Pons (tissue), 1 donor: ENCODE measurements at places on chromosomes 5 and 9.

GRCh38 chr9:2601785-2602378 is 19.7 kb upstream of the VLDLR start:
- DNase-seq, result no peak

- DNase-seq, result no peak
Observed at GRCh38 chr5:94784536-94785505, 166.4 kb downstream of the SLF1 start.

DNA sequence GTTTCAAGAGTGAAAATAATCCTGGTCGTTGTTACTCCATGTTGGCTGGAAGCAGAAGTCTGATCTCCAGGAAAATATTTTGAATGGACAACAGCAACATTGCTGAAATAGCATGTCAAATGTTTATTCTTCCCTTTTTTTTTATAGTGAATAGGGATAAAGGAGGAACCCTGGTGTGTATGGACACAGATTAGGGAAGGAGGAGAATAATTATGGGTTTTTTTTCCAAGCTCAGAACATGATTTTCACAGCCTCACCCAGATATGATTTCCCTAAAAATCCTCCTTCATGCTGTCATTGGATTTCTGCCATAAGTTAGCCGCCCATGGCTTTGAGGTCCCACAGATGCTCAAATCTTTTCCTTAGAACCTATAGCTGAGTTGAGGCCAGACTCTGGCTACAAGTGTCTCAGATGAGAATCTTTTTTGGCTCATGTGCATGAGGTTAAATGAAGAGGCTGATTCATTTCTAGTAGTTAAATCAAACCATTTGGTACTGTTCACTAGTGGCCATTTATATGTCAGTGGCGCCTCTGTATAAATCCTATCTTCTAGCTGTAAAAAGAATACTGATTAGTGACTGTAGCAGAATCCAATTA is 65.5 kb upstream of the LIFR start:
- DNase-seq, result no peak

- no peak for DNase-seq
Observed at GRCh38 chr9:3074247-3074646, 230.4 kb upstream of the PUM3 start.

DNA sequence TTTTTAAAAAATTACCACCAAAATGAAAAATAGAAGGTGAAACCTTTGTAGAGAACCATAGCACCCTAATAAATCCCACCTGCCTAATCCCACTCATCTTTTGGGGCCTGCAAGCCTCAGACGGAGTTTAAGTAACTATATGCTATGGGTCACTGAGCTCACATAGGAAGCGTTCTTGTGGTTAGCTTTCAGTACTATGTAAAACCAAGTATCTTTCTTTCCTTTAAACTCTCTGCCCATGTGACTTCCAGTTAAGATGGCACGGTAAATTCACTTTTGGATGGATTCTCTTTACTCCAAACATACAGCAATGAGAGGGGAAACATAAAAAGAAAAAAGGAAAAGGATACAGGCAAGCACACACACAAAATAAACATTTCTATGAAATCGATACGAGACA is 50.9 kb downstream of the FANCC start:
- no peak for DNase-seq

DNA sequence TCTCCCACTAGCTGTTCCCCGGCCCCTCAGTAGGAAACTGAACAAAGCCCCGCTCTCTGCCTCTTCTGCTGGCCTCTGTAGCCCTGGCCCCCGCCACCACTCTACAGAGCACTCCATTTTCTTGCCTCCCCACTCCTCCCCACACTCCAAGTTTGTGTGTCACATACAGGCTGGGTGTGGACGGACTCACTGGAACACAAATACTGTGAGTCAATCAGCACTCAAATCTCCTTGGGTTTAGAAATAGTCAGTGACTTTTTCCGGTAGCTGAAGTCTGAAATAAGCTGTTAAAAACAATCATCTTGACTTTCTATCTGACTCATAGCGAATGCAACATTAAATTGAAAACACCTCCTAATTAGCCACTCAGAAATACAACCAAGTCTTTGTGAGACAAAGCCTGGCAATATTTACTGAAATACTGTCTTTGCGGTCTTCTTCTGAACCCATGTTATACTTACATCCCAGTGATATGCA is 122.5 kb downstream of the LHFPL2 start:
- DNase-seq, result no peak

DNA sequence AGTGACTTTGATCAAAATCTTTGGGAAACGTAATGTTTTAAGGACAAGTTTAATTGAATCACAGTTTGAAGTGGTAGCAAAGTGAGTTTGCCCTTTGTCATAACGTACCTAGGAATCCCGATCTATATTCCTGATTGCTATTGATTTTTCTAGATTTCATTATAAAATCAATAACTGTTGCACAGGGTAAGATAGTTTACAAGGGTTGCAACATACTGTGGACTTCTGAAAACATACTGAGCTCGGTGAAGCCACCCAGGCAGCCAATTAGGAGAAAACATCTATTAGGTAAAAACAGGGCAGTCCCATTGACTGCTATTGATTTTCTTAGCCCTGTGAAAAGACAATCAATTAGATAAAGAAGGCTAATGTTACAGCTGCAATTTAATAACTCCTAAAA is 659.9 kb downstream of the ISL1 start:
- no peak for DNase-seq
